ENCODE measurements at places on chromosomes 12 and 14. TPM values are rescaled to one million over a fixed set of nuclear protein-coding genes. Genes with fewer than 3 reads are reported as not detected.

The LPAR5 gene
- total RNA-seq, result not detected

The SRRM4 gene
- not detected for total RNA-seq

The C12orf43 gene
- 18.0 TPM for total RNA-seq

The ZNF26 gene
- 22.8 TPM for total RNA-seq

The NTF3 gene
- not detected for total RNA-seq

The SLC38A4 gene
- under 0.01 TPM for total RNA-seq

The GALNT8 gene
- 0.39 TPM for total RNA-seq

The PRR13 gene
- 61.2 TPM for total RNA-seq

The LAG3 gene
- total RNA-seq, result not detected

The GLI1 gene
- total RNA-seq, result 0.78 TPM

The BEST3 gene
- total RNA-seq, result not detected

The KRT2 gene
- not detected for total RNA-seq

The JKAMP gene
- total RNA-seq, result 53.8 TPM

The CHST11 gene
- total RNA-seq, result 9.2 TPM

The SAMD15 gene
- total RNA-seq, result 5.1 TPM

The PLEKHG7 gene
- total RNA-seq, result not detected

The MMP19 gene
- 9.2 TPM for total RNA-seq

The KIF5A gene
- total RNA-seq, result 0.20 TPM

The PRPH gene
- total RNA-seq, result not detected

Data from subcutaneous preadipocyte (primary cell).